ENCODE measurements at places on chromosomes 11 and 22. TPM values are rescaled to one million over a fixed set of nuclear protein-coding genes. Genes with fewer than 3 reads are reported as not detected.
A peak's percentile ranks its signal among the peaks of the same experiment; 100 is the strongest.

GRCh38 chr11:59144096-59144495 lies 1.4 kb downstream of the FAM111A start:
- no peaks in the 10 kb centered on the region for H3K27me3 ChIP-seq
- peak overlapping the region; percentile 55 for H3K4me3 ChIP-seq
- peaks cover 5% of the 10 kb centered on the region for H3K36me3 ChIP-seq

The NXPE2 gene
- polyA plus RNA-seq, result not detected

DNA sequence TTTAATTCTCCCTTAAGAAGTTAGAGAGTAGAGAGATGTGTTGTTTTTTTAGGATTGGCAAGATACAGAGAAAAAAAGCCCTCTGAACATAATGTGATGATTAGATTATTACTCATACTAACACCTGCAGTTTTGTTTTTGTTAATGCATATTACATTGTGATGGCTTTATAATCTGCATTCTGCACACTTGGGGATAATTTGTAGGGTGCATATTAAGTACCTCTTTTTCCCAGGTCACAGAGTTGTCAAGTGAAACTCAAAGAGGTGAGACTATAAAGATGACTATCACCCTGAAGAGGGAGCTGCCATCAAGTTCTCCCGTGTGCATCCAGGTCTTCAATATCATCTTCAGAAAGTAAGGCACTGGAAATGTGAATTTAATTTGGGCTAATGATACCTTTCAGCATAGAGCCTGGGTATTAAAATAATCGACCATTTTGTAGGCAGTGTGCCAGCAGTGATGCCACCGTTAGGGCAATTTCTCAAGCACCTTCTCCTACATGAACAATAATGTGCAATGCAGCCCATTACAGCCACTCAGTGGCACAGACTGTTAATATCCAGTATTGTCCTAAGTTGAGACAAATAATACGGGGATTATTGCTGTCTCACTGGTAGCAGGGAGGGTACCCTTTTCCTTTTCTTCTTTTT lies 16.2 kb downstream of the PIWIL4 start:
- H3K27ac ChIP-seq, result peak overlapping the region; percentile 82
- H3K4me3 ChIP-seq, result peak overlapping the region; percentile 55
- H3K36me3 ChIP-seq, result peaks cover 5% of the 10 kb centered on the region
- H3K27me3 ChIP-seq, result no peaks in the 10 kb centered on the region

The LYVE1 gene
- 0.31 TPM for polyA plus RNA-seq

DNA sequence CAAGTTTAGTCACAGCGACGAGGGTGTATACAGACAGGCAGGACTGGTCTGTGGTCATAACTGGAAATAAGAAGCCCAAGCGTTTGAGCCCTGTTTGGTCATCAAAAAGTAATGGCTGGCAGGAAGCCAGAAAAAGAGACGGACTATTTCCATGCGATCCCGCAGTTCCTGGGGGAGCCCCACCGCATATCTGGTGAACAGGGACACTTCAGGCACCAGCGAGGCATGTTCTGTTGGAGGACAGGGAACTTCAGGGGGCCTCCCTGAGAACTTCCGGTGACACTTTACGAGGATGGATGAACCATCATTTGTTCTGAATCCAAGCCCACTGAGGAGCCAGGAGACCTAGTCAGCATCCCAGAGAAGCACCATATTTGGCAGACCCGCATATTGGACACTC lies 29.7 kb upstream of the TRIM29 start:
- H3K27ac ChIP-seq, result no peak overlapping the region
- H3K4me3 ChIP-seq, result no peak overlapping the region
- H3K36me3 ChIP-seq, result no peaks in the 10 kb centered on the region
- peaks cover 36% of the 10 kb centered on the region for H3K27me3 ChIP-seq

The ZNF195 gene
- polyA plus RNA-seq, result 13.5 TPM

- DNase-seq, result no peak
- H3K4me3 ChIP-seq, result no peak overlapping the region
- H3K4me1 ChIP-seq, result peaks cover 16% of the 10 kb centered on the region
- H3K27me3 ChIP-seq, result no peaks in the 10 kb centered on the region
- no peak overlapping the region for H3K27ac ChIP-seq
Measured at GRCh38 chr11:95155385-95155784, 65.7 kb downstream of the ENDOD1 start.

The MPPED1 gene
- polyA plus RNA-seq, result not detected

DNA sequence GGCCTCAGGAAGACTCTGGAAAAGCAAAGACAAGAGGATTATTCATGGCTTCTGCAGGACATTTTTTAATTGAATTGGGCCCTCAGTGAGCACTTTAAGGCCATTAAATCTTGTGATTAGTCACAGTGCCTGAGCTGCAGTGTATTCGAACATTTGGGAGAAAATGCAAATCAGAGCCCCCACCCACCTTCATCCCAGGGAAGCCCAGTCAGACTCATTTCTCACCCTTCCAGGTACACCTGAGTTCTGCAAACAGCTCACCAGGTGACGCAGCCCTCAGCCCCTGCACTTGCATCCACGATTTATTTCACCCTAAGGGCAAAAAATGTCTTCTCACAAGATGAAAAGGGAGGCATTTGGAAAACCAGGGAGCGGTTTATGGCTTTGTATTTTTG lies 128.7 kb downstream of the MPPED1 start:
- no peak for DNase-seq
- no peak overlapping the region for H3K27ac ChIP-seq
- H3K4me1 ChIP-seq, result no peaks in the 10 kb centered on the region
- H3K4me3 ChIP-seq, result no peak overlapping the region
- no peaks in the 10 kb centered on the region for H3K36me3 ChIP-seq
- no peaks in the 10 kb centered on the region for H3K27me3 ChIP-seq

The IGF2 gene
- not detected for polyA plus RNA-seq

The H19 gene
- not detected for polyA plus RNA-seq

The IL17REL gene
- not detected for polyA plus RNA-seq

DNA sequence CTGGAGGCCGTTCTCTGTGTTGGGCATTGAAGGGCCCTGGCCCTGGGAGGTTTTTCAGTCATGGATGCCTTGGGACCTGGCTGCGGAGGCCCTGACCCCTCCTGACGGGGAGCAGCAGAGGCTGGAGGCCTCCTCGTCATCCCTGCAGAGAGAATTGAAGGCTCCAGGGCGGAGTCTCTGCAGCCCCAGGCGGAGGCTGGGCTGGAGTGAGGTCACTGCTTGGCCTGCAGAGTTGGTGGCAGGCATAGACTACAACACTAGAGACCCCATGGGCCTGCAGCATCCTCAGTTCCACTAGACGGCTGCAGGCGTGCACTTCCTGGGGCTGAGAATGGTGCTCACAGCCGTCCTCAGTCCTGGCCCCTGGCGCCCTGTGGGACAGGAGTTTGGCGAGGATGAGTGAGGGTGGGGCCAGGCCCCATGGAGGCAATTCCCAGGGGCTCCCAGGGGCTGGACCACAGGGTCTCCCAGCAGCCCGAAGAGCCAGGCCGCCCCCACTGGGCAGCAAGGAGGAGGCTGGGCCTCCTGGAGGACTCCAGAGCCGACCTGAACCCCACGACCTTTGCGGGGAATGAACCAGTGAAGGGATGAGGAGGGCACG lies 1194.9 kb downstream of the BRD1 start:
- H3K4me1 ChIP-seq, result no peaks in the 10 kb centered on the region
- DNase-seq, result no peak
- H3K4me3 ChIP-seq, result no peak overlapping the region
- no peak overlapping the region for H3K27ac ChIP-seq
- no peaks in the 10 kb centered on the region for H3K36me3 ChIP-seq

GRCh38 chr11:48169717-48170116 lies 46.9 kb upstream of the OR4B1 start:
- H3K4me3 ChIP-seq, result no peak overlapping the region
- H3K27ac ChIP-seq, result no peak overlapping the region
- peaks cover 42% of the 10 kb centered on the region for H3K36me3 ChIP-seq
- H3K4me1 ChIP-seq, result peaks cover 22% of the 10 kb centered on the region
- no peaks in the 10 kb centered on the region for H3K27me3 ChIP-seq

DNA sequence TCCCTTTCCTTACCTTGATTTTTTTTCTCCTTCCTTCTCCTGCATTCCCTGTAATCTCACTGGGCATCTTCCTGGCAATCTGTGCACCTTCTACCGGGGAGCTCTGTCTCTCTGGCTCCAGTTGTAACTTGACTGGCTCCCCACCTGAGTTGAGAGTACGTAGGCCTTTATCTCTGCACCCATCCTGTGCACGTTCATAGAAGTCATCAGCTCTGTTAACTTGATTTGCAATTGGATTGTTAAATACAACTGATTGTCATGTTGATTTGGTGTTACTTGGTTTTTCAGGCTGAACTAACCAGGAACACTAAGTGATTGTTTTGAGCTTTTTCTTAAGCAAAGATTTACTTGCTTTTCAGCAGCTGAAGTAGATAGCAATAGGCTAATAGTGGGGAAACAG lies 11.8 kb downstream of the SWAP70 start:
- no peaks in the 10 kb centered on the region for H3K27me3 ChIP-seq
- no peak overlapping the region for H3K4me3 ChIP-seq
- DNase-seq, result no peak
- H3K4me1 ChIP-seq, result no peaks in the 10 kb centered on the region
- no peak overlapping the region for H3K27ac ChIP-seq

The ABTB2 gene
- polyA plus RNA-seq, result 1.7 TPM

The EHF gene
- 0.21 TPM for polyA plus RNA-seq

The LRRC56 gene
- polyA plus RNA-seq, result 0.43 TPM

- H3K4me3 ChIP-seq, result no peak overlapping the region
- DNase-seq, result no peak
- no peaks in the 10 kb centered on the region for H3K27me3 ChIP-seq
Measured at GRCh38 chr11:85772695-85773094, 38.2 kb downstream of the SYTL2 start.

DNA sequence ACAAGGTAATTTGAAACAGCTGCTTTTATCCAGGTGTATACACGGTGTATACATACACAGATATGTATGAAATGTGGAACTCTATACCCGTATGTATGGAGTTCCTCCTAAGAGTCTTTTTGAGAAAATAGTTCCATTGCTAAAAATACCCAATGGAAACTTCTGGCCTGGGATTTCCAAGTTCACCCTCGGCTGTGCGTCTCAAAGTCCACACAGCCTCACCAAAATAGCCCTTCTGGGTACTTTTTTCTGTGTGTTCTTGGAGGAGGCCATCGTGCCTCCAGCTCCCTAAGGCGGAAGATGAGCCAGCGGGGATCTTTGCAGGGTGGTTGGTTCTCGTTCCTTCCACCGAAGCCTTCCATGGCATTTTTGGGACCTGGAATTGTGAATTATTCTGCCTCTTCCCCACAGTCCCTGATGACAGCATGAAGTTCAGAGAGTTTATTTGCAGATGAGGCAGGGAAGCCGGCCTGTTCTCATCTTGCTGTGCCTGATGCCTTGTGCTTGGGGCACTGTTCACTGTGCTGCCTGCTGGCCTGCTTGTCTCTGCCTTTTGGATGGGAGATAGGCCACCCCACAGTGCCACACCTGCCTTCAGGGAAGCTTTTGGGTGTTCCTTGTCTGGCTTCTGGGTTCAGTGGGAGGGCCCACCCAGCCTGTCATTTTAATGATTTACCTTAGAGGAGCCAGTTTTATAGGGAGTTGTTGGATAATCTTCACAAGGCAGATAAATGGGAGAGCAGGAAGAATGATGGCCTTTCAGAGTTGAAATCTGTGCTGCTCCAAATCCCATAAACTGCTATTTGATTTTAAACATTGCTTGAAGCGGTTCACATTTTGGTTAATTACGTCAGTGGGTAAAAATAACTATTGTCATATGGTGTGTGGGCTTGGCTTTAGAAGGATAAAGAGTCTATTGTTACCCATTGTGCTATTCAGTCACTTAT lies 112.7 kb upstream of the OR4B1 start:
- no peak overlapping the region for H3K4me3 ChIP-seq
- H3K27me3 ChIP-seq, result no peaks in the 10 kb centered on the region
- DNase-seq, result no peak
- peaks cover 71% of the 10 kb centered on the region for H3K4me1 ChIP-seq
- no peak overlapping the region for H3K27ac ChIP-seq

The GAS2 gene
- polyA plus RNA-seq, result 0.98 TPM

- no peaks in the 10 kb centered on the region for H3K27me3 ChIP-seq
- no peak overlapping the region for H3K27ac ChIP-seq
- no peaks in the 10 kb centered on the region for H3K4me1 ChIP-seq
- no peak overlapping the region for H3K4me3 ChIP-seq
Measured at GRCh38 chr22:17569971-17570511, 6.7 kb downstream of the SLC25A18 start.

Measured in CD14-positive monocyte (primary cell).